Right lobe of liver (tissue), 6 donors: ENCODE measurements at places on chromosomes 1 and 21. TPM values are rescaled to one million over a fixed set of nuclear protein-coding genes. Genes with fewer than 3 reads are reported as not detected.

- H3K36me3 ChIP-seq = no peaks in the 10 kb centered on the region
- H3K27ac ChIP-seq = no peak overlapping the region
- no peaks in the 10 kb centered on the region for H3K27me3 ChIP-seq
- no peaks in the 10 kb centered on the region for H3K4me1 ChIP-seq
- H3K4me3 ChIP-seq = no peak overlapping the region
- no peak for DNase-seq
Observed at GRCh38 chr1:206674745-206675175, 9.9 kb upstream of the MAPKAPK2 start.

DNA sequence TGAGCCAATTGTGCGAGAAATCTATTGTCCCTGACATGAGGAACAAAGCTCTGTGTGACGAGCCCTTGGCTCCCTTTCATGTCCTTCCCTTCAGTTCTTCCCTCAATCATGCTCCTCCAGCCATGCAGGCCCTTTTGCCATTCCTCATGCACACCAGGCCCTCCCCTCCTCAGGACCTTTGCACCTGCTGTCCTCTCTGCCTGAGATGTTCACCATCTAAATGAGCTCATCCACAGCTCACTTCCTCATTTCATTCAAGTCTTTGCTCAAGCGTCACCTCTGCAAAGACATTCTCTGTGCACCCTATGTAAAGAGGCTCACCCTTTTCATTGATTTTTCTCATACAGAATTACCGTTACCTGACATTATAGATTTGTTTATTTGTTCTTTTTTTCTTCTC is 43.7 kb downstream of the C8B start:
- DNase-seq = no peak
- no peaks in the 10 kb centered on the region for H3K4me1 ChIP-seq
- H3K36me3 ChIP-seq = no peaks in the 10 kb centered on the region
- no peak overlapping the region for H3K27ac ChIP-seq
- H3K27me3 ChIP-seq = no peaks in the 10 kb centered on the region

DNA sequence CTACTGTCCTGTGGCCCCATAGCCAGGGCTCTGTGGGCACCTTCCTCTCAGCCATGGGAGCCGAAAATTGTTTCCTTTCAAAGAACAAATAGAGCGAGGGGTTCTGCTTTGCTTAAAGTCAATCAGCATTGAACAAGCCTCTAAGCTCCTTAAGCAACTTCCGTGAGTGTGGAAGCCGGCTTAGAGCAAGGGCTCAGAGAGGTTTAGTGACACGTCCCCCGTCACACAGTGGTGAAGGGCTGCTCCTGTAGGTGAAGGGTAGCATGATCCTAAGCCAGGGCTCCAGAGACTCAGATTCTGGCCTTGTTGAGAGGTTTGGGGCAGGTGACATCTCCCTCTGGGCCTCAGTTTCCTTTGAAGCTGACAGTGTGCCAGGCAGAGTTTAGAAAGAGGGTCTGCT is 94.0 kb upstream of the WNT4 start:
- peaks cover 10% of the 10 kb centered on the region for H3K27me3 ChIP-seq
- no peak overlapping the region for H3K4me3 ChIP-seq
- H3K4me1 ChIP-seq = no peaks in the 10 kb centered on the region
- H3K36me3 ChIP-seq = no peaks in the 10 kb centered on the region
- no peak for DNase-seq

CMPK1 gene
- total RNA-seq = 129 TPM
